H4 (cell line): ENCODE measurements at places on chromosomes 11 and 22. TPM values are rescaled to one million over a fixed set of nuclear protein-coding genes. Genes with fewer than 3 reads are reported as not detected.

SMIM35 gene
- total RNA-seq: not detected in 2 replicates

MYEOV gene
- 2.2 TPM in 1 of 2 replicates, not detected in the other for total RNA-seq

DNA sequence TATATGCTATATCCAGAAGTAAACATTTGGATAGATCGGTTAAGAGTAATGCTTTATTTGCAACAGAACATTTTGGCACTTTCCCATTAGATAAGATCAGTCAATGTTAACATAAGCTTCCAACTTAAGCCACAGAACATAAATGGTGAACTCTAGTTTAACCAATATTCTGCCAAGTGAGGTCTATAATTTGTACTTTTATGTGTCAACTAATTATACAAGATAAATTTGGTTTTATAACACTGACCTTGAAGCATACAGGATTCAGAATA lies 23.5 kb upstream of the BLID start:
- DNase-seq: peak; percentile 68

GRCh38 chr11:123282597-123282996 lies 87.5 kb upstream of the CLMP start:
- no peak for DNase-seq

GRCh38 chr11:28566339-28567089 lies 458.3 kb downstream of the METTL15 start:
- peak; percentile 97 for DNase-seq

- DNase-seq: no peak
These were observed 12.4 kb downstream of the TTC38 start for GRCh38 chr22:46280063-46280817.

GRCh38 chr11:112977755-112978154 lies 16.5 kb downstream of the NCAM1 start:
- peak; percentile 71 for DNase-seq

DNA sequence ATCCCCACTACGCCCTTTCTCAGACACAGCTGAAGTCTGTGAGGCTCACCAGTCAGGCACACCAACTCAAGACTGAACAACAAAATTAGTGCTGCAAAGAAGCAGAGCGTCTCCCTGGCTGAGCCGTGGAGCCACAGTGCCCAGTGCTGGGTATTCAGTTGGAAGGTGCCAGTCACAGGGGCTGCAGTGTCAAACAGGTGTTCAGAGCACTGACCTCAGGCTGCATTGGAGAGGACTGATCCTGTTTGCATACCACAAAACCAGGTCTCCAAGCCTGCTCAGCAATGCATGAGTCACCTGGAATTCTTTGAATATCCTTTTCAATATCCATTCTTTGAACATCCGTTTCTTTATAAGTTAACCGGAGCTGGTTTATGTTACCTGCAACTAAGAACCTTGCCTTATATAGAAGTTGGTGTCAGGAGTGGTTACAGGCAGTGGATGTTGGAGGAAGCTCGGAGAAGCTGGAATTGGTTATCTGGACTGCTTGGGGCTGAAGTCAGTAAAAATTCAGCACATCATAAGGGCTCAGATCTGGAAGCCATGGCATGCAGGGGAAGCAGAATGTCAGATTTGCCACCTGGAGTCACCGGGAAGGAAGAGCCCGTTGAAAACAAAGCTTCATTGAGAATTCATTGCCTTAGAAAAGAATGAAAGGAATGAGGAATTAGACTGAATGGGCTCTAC lies 30.3 kb downstream of the PDGFB start:
- DNase-seq: peak; percentile 27

DNA sequence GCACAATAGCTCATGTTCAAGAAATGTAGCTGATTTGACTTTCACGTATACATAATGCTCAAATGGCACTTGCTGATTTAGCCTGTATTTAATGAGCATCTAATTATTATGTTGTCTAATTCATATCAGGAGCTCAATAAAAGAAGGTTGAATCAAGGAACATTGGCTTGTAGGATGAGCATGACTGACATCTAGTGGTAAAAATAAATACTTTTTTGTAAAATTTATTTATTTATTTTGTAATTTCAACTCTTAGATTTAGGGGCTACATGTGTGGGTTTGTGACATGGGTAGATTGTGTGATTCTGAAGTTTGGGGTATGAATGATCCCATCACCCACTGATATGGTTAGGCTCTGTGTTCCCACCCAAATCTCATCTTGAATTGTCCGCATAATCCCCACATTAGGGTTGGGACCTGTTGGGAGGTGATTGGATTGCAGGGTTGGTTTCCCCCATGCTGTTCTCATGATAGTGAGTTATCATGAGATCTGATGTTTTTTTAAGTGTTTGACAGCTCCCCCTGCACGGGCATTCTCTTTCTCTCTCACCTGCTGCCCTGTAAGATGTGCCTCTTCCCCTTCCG lies 1.7 kb upstream of the OR52E5 start:
- DNase-seq: peak; percentile 25

DNA sequence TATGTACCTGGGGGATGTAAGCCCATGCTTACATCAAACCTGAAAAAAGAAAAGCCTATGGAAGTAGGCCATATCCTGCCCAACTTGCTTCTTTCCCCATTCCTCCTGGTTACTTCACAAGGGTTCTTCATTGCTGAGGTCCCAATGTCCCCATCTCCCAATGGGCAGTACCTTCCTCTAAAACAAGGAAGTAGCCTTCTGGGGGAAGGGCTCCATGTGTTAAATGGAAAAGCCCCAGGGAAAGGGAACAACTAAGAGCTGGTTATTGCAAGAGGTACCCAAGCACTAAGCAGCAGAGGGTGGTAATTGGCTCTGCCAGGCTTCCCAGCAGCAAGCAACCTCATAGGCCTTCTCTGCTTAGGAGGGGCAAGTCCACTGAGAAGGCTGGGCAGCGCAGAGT lies 11.3 kb downstream of the TMEM216 start:
- no peak for DNase-seq

GRCh38 chr11:15327786-15328231 lies 213.1 kb downstream of the INSC start:
- DNase-seq: peak; percentile 58

- DNase-seq: no peak
These were observed 13.9 kb downstream of the IL17REL start for GRCh38 chr22:49998718-49999062.

GRCh38 chr22:23856721-23857605 lies 712 bp upstream of the SLC2A11 start:
- DNase-seq: no peak

DNA sequence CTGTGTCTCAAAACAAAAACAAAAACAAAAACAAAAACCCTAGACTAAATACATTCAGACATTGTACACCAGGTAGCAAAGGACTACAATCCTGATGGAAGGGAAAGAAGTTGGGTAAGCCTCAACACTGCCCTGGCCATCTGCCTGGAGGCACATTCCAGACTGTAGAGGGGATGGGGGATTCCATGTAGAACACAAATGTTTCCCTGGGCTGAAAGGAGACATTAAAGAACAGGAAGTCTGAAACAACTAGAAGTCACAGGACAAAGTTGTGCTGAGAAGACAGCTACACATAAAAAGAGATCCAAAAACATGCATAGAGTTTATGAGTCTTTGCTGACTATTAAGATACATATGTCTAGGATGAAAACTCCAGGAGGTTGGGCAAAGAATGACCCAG lies 83.9 kb downstream of the RRAS2 start:
- DNase-seq: no peak
